ENCODE measurements at places on chromosomes 11 and 22. TPM values are rescaled to one million over a fixed set of nuclear protein-coding genes. Genes with fewer than 3 reads are reported as not detected.

Gene CDCA5
- total RNA-seq = 26.8 TPM

DNA sequence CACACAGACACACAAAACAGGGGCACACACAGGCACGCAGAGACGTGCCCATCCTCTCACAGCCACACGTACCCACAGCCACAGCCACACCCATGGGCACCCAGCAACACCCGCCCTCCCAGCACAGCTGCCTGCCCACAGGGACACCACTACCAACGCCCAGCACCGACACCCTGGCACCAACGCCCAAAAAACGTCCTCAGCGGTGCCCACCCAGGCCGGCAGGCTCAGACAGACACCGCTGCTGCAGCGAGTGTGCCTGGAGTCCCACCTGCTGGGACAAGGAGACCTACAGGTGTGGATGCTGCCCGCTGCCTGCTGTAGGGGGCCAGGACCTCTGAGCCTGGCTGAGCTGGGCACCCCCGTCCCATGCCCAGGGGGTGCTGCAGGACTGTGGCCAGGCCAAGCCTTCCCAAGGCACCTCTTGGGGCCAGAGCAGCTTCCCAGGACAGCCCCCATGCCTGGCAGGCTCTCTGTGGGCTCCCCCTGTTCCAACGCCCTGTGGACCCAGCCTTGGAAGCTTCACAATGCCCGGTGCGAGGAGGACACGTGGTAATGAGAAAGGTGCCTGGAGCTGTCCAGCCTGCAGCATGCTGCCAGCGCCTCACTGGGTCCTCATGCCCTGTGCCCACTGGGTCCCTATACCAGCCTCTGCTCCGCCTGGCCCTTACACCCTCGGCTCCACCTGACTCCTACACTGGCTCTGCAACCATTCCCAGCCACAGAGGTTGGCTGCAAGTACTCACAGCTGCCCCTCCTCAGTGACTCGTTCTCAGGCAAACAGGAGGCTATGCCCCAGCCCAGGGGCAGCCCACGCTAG lies 45.8 kb upstream of the TH start:
- no peak for DNase-seq
- no peaks in the 10 kb centered on the region for H3K27me3 ChIP-seq
- no peak overlapping the region for H3K27ac ChIP-seq

Gene KMT5B
- 33.1 TPM for total RNA-seq

GRCh38 chr11:77468527-77468926 lies 5.4 kb downstream of the PAK1 start:
- H3K4me1 ChIP-seq = peaks cover 12% of the 10 kb centered on the region
- no peaks in the 10 kb centered on the region for H3K36me3 ChIP-seq
- H3K27ac ChIP-seq = no peak overlapping the region
- no peaks in the 10 kb centered on the region for H3K27me3 ChIP-seq
- no peak overlapping the region for H3K4me3 ChIP-seq
- no peak for DNase-seq

GRCh38 chr11:119144825-119145486 lies 3.9 kb upstream of the ABCG4 start:
- peaks cover 43% of the 10 kb centered on the region for H3K27me3 ChIP-seq
- DNase-seq = no peak
- no peak overlapping the region for H3K27ac ChIP-seq
- no peaks in the 10 kb centered on the region for H3K36me3 ChIP-seq
- no peak overlapping the region for H3K4me3 ChIP-seq

Gene OR4D11
- not detected for total RNA-seq

DNA sequence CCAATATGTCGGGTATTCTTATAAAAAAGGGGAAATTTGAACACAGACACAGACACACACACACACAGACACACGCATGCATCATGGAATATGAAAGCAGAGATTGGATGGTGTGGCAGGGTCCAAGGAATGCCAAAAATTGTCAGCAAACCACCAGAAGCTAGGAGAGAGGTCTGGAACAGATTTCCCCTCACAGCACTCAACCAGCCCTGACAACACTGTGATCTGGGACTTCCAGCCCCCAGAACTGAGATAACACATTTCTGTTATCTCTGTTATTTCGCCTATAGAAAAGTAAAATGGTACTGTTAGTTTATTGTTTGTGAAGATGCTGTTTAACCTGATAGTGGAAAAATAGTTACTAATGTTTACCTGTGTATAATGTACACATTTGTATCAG lies 145.4 kb upstream of the ZBED5 start:
- no peak for DNase-seq
- no peaks in the 10 kb centered on the region for H3K36me3 ChIP-seq
- H3K4me3 ChIP-seq = no peak overlapping the region
- H3K4me1 ChIP-seq = no peaks in the 10 kb centered on the region
- H3K27me3 ChIP-seq = no peaks in the 10 kb centered on the region
- no peak overlapping the region for H3K27ac ChIP-seq

DNA sequence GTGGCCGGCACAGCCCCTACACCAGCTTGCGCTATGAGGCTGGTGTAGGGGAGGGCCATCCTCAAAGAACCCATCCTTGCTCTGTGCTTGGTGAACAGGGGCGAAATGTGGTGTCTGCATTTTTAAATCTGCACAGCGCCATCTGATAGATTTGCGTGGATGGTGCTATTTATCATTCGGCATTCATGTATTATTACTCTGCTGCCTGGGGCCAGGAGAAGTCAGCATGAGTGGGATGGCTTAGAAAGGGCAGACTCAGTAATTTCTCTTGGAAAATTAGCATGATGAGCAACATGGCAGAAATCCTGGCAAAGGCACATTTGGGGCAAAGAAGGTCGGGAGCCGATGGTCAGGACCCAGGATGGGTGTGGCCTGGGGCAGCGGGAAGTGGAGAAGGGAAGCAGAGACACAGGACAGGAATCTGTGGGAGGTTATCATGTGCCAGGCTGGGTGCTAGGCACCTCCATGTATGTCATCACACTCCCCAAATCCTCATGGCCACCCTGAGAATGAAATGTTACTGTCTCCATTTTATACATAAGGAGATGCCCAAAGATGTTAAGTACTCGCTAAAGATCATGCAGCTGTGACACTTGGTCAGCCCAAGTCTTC lies 149.0 kb downstream of the CEP164 start:
- no peaks in the 10 kb centered on the region for H3K36me3 ChIP-seq
- H3K4me1 ChIP-seq = peaks cover 2% of the 10 kb centered on the region
- no peak overlapping the region for H3K4me3 ChIP-seq
- no peaks in the 10 kb centered on the region for H3K27me3 ChIP-seq
- DNase-seq = no peak
